ENCODE measurements at places on chromosomes 5 and 9.

- no peak overlapping the region for H3K4me3 ChIP-seq
- H3K36me3 ChIP-seq: no peaks in the 10 kb centered on the region
- H3K27ac ChIP-seq: no peak overlapping the region
- H3K27me3 ChIP-seq: no peaks in the 10 kb centered on the region
- DNase-seq: no peak
- H3K4me1 ChIP-seq: no peaks in the 10 kb centered on the region
Observed at GRCh38 chr9:28808042-28808441, 1234.8 kb upstream of the C9orf72 start.

DNA sequence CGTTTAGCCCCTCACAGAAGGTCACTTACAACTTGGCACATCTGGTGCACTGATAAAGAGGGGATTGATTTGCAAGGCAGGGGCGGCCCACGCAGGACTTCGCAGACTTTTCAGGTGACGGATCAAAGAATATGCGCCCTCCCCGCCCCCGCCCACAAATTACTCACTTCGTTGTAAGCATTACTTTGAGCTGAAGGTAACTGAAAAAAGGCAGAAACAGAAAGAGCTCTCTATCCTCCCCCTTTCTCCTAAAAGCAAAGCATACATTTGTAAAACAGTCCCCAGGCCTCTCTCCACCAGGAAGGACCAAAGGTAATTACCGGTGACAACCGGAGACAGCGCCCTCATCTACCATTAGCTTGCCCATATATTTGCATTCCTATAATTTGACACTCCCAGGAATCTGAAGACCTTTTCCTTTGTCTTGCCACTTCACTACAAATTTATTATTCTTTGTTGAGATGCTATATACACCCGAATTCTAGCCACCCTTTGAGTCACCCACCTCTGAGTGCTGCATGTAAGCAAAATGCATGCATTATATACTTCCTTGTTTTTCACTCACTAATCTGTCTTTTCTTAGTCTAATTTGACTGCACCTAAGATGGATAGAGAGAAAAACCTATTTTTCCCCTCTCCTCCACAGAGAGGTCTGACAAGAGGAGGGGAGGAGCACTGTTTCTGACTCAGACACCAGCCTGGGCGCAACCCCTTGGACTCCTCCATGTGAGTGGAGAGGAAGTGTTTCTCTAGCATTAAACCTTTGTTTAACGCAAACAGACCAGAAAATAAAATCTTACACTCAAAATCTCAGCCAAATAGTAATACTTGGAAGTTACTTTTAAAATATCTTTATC, 74.7 kb upstream of the SPIN1 start:
- DNase-seq: no peak
- no peak overlapping the region for H3K4me3 ChIP-seq
- no peaks in the 10 kb centered on the region for H3K27me3 ChIP-seq
- H3K4me1 ChIP-seq: no peaks in the 10 kb centered on the region
- no peak overlapping the region for H3K27ac ChIP-seq
- no peaks in the 10 kb centered on the region for H3K36me3 ChIP-seq

DNA sequence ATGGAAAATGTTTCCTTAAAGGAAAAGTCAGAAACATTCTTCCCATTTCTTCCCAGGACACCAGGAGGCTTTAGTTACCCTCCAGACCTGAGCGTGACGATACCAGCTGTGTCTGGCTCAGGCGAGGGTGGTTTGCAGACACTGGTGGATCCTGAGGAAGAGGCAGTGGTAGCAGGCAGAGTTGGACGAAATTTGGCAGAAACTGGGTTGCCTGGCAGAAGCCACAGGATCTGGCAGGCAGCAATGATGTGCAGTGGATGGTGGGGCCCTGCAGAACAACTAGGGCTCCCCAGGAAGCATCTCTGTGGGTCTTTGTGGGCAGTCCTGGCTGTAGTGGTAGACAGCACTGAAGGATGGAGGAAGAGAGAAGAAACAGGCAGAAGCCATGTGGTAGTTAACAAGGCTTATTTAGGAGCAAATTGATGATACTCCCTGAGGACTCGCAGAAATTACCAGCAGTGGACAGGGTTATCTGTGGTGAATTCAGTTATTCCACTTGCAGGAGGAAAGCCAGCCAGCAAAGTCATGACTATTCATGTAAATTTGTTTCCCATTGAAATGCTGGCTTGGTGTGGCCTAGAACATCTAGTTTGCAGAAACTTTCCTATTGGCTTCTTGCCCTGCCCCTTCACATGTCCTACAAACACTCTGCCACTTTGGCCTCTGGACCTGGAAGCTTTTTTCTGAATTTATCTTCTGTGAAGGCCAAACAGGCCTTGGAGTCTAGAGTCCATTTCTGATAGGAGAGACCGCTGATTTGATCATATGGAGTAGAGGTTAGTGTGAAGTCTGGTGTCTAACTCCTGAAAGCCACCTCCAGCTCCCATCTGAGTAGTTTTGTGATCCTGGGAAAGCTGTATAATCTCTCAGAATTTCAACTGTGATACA, 212.0 kb downstream of the DMRT2 start:
- no peak for DNase-seq
- H3K27me3 ChIP-seq: no peaks in the 10 kb centered on the region
- no peaks in the 10 kb centered on the region for H3K36me3 ChIP-seq
- H3K4me1 ChIP-seq: no peaks in the 10 kb centered on the region
- no peak overlapping the region for H3K27ac ChIP-seq

- H3K4me1 ChIP-seq: peaks cover 74% of the 10 kb centered on the region
- H3K27ac ChIP-seq: peak overlapping the region; percentile 18
- DNase-seq: no peak
- H3K4me3 ChIP-seq: no peak overlapping the region
Observed at GRCh38 chr5:76537073-76537543, 86.1 kb downstream of the F2RL2 start.

DNA sequence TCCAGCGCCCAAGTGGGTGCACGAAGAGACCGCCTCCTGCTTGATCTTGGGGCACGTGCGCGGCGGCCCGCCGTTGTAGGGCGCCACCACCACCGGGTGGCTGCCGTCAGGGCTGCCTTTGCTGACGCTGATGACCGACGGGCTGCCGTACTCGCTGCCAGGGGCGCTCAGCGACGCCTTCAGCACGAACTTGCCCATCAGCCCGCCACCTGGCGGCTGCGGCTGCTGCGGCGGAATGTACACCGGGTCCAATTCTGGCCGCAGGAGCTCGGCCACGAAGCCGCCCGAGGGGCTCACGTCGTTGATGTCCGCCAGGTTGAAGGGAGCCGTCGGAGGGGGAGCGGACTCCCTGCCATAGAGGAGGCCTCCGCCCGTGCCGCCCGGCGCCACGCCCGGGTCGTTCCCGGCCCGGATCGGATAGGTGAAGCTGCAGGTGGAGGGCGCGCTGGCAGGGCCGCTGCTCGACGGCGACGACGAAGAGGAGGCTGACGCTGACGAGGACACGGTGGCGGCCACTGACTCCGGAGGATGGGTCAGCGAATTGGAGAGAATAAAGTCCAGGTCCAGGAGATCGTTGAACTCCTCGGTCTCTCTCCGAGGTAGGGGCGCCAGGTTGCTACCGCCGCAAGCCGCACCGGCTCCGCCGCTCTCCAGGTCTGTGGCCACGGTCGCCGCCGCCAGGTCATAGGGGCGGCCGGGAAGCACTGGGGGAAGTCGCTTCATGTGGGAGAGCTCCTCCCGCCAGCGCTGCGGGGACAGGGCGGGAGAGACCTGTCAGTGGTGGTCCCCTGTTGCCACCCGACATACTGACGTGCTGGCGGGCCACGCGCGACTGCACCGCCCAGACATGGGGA, 1.8 kb downstream of the KLF4 start:
- peaks cover 12% of the 10 kb centered on the region for H3K4me1 ChIP-seq
- H3K4me3 ChIP-seq: peak overlapping the region; percentile 75
- H3K27ac ChIP-seq: no peak overlapping the region
- no peak for DNase-seq
- H3K27me3 ChIP-seq: no peaks in the 10 kb centered on the region

DNA sequence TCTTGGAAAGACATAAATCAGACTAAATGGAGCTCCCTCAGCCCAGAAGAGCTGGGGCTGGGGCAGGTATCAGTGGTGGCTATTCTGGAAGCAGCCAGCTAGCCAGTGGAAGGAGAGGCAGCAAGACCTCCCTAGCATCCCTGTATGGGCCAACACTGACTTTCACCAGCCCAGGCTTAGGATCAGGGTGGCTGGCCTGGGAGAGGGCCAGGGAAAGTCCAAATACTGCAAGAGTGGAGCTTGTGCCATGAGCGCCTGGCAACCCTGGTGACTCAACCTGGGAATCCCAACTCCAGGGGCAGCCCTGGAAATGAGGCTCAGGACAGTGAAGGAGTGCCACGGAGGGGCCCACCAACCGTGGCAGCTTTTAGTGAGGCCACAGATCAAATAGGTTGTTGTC, 7.6 kb upstream of the IRF1 start:
- H3K4me3 ChIP-seq: no peak overlapping the region
- H3K27ac ChIP-seq: peak overlapping the region; percentile 85
- peaks cover 55% of the 10 kb centered on the region for H3K4me1 ChIP-seq
- H3K27me3 ChIP-seq: no peaks in the 10 kb centered on the region
- DNase-seq: no peak
- H3K36me3 ChIP-seq: no peaks in the 10 kb centered on the region

- no peaks in the 10 kb centered on the region for H3K27me3 ChIP-seq
- no peak overlapping the region for H3K4me3 ChIP-seq
- H3K4me1 ChIP-seq: peaks cover 18% of the 10 kb centered on the region
- no peak for DNase-seq
Observed at GRCh38 chr5:109823597-109823996, 133.9 kb downstream of the MAN2A1 start.

DNA sequence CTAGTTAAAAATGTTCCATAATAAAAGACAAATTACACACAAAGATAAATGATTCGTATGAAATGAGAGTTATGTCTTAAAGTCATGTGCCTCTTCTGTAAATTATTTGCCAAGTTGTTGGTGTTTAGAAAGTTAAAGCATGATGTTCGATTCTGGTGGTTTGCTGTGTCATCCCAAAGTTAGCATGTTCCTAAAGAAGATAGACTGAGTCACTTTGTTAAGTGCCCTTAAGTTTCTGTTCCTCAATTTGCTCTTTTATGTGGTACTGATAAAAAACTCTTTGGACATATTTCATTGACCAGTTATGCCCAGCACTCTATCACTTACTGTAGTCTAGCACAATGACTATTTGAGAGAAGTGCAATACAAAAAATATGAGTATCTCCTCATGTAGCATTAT, 366.9 kb upstream of the ZNF608 start:
- H3K36me3 ChIP-seq: no peaks in the 10 kb centered on the region
- H3K27ac ChIP-seq: no peak overlapping the region
- no peak overlapping the region for H3K4me3 ChIP-seq
- peaks cover 22% of the 10 kb centered on the region for H3K4me1 ChIP-seq
- H3K27me3 ChIP-seq: no peaks in the 10 kb centered on the region
- DNase-seq: no peak

DNA sequence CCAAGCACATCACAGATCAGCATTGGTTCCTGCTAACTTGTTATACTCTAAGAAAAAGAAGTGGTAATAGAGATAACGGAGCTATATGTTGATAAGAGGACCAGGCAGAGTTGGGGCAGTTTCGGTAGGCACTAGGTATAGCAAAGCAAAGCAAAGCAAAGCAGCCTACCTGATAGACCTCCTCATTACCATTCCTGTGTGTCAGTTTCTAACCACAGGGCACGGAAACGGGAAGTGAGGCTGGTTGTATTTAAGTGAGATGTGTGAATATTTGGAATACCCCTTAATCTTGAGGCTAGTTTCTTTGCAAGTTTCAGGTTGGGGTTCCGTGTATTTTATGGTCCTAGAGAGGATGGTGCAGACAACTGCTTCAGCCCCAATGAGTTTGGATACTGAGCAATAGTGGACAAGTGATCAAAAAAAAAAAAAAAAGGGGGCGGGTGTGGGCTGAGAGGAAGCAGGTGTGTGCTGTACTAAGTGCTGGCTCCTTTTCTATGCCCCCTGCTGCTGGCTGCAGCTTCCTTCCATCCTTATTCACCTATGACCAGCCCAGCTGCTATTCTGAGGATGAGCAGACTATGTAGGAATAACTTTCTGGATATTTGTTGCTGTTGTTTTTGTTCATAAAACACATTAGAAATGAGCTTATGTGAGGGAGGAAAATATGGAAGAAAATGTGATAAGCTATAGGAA, 183.3 kb downstream of the SH3GL2 start:
- no peak for DNase-seq
- no peaks in the 10 kb centered on the region for H3K4me1 ChIP-seq
- H3K36me3 ChIP-seq: no peaks in the 10 kb centered on the region
- H3K4me3 ChIP-seq: no peak overlapping the region

DNA sequence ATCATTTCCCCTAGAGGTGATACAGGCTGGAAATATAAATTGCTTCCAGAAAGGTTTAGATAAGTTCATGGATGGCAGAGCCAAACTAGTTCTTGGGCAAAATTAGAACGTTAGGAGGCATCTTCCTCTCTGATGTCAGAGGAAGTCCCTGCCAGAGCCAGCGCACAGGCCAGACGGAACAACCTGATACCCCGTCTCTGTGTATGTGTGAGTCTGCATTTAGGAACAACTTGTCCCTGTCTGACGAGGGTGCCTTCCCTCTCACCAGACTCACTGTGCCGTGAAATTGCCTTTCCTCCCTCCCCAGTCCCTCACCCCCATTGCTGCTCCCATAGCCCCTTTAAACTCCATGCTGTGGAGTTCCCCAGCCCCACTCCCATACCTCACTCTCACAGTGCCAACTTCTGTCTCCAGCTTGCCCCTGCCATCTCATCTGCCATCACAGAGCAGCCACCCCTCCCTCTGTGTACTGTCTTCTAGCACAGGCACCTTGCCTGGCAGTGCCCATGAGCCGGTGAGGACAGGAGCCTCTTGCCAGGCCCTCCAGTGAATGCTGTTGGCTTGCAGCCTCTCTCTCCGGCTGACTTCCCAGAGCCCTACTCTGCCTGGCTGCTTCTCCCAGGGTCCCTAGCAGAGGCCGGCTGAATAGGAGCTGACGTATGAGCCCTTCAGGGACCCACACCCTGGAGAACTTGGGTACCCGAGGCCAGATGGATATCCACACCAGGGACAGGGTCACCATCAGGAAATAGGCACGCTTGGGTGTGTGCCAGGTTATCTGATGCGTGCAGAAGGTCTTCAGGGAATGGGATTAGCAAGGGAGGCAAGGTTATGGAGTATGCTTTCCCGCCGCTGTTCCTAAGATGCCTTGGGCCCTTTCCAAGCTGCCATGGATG, 26.7 kb downstream of the UNC5A start:
- no peaks in the 10 kb centered on the region for H3K36me3 ChIP-seq
- H3K4me1 ChIP-seq: no peaks in the 10 kb centered on the region
- no peaks in the 10 kb centered on the region for H3K27me3 ChIP-seq
- no peak for DNase-seq

GRCh38 chr5:57871496-57871895, 388.9 kb upstream of the ACTBL2 start:
- no peak overlapping the region for H3K4me3 ChIP-seq
- H3K27me3 ChIP-seq: no peaks in the 10 kb centered on the region
- no peaks in the 10 kb centered on the region for H3K4me1 ChIP-seq
- DNase-seq: no peak

GRCh38 chr5:167819406-167819805, 472.0 kb upstream of the WWC1 start:
- no peak overlapping the region for H3K27ac ChIP-seq
- no peaks in the 10 kb centered on the region for H3K4me1 ChIP-seq
- no peak for DNase-seq
- no peaks in the 10 kb centered on the region for H3K27me3 ChIP-seq
- no peaks in the 10 kb centered on the region for H3K36me3 ChIP-seq

- DNase-seq: no peak
- no peaks in the 10 kb centered on the region for H3K36me3 ChIP-seq
- H3K27ac ChIP-seq: no peak overlapping the region
- H3K4me3 ChIP-seq: no peak overlapping the region
- no peaks in the 10 kb centered on the region for H3K27me3 ChIP-seq
Observed at GRCh38 chr5:87746891-87747377, 334.2 kb upstream of the CCNH start.
